Hypothalamus (tissue), 51 donors: ENCODE measurements at places on chromosomes 4 and X.

- DNase-seq = no peak
Observed at GRCh38 chr4:149572716-149573115, 242.9 kb downstream of the IQCM start.

- no peak for DNase-seq
Observed at GRCh38 chr4:185500035-185500434, 28.5 kb upstream of the CCDC110 start.

- DNase-seq = no peak
Observed at GRCh38 chrX:70281951-70282350, at the start of gene RAB41. Gene RAB41, plus strand, starts transcription at chrX:70282172. Its CDS starts 46 bp downstream, at chrX:70282218.

- DNase-seq = no peak
Observed at GRCh38 chrX:65866773-65867172, 173.1 kb downstream of the VSIG4 start.

- peak; percentile 17 for DNase-seq
Observed at GRCh38 chr4:143294310-143294709, 42.4 kb upstream of the GAB1 start.

- DNase-seq = no peak
Observed at GRCh38 chrX:125295337-125295736, 24.3 kb upstream of the TEX13C start.

DNA sequence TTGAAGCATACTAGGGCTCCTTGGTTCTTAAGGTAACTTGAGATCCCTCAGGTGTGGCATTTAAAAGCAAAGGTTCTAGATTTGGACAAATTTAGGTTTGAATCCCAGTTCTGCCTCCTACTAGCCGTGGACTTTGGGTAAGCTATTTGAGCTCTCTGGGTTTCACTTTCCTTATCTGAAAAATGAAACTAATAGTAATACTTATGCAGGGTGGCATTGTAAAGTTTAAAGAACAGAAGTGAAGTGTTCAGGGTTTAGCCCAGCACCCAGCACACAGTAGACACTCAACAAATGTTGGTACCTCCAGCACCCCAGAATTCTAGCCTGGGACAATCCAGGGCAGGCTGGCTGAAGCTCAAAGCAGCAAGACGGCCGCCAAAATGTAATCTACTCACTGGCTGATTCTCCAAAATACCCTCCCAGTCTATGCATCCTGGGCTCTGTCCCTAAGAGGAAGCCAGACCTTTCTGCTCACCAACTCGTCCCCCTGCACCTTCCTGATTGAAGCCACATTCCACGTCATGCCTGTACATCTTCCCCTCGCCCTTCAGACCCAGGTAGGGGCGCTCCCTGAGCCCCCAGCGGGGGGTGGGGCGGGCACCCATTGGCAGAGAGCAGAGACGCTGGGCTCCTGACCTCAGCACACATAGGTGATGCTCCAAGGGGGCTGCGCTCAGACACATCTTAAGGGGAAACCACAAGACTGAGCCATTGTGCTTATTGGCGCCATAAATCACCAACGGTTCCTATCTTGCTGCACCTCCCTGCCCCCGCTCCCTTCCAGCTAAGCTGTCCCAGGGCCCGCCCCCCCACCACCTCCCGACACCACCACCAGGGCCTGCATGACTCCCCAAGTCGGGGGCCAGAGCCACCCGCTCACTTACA is 160.6 kb downstream of the BCOR start:
- DNase-seq = no peak

DNA sequence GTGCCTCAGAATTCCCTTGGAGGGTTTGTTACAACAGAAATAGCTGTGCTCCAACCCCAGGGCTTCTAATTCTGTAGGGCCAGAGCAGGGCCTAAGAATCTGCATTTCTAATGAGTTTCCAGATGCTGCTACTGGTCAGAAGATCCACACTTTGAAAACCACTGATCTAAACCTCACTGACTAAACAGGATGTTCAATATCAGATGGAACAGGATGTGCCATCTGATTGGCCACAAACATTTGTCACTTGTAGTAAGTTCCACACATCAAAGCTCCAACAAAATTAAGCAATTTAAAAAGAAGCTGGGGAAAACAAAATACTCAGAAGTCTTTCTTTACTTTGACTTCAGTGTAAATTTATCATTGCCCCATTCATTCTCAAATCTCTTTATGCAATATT is 14.3 kb downstream of the CASK start:
- no peak for DNase-seq

GRCh38 chr4:170413951-170414350 is 324.2 kb upstream of the AADAT start:
- no peak for DNase-seq

- DNase-seq = no peak
Observed at GRCh38 chr4:94127707-94128328, 79.8 kb upstream of the SMARCAD1 start.

DNA sequence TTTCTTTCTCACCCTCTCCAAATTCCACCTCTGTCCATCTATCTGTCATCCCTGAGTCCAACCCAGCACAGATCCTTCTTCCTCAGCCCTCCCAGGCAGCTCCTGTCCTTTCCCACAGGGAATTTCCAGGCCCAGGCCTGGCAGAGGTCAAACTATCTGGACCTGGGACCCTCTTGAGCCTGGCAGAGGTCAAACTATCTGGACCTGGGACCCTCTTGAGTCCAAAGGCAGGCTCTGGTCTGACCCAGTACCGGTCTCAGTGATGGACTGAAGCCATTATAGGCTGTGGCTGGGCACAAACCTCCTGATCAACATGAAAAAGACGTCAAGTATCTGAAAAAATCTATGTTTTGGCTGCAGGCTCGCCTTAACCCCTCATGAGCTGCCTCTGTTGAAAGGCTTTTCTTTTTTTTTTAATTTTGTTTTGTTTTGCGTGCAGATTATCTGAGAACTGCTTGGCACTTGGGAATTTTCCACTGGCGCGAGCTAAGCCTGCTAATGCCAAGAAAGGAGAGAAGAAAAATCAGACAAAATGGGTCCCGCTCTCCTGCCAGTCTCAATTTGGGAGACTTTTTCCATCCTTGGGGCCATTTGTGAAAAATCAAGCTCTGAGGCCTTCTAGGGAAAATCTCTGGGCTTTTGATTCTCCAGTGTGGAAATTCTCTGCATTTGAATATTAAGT is 31.2 kb downstream of the MSX1 start:
- DNase-seq = no peak

GRCh38 chr4:141078871-141079270 is 54.4 kb downstream of the RNF150 start:
- no peak for DNase-seq

DNA sequence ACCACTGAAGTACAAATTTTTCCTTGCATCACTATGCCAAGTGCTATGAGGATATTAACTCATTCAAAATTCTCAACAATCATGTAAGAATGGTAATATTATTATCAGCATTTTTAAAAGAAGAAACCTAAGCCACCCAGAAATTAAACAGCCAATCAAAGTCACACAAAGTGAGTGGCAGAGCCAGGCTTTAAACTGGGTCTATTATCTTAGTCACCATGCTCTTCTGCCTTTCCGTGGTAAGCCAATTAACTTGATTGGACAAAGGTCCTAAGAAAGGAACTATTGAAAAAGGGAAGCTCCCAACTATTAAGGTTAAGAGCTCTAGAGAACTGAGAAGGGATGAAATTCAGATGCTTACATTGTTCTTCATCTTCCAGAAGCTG is 111.5 kb downstream of the ASB9 start:
- DNase-seq = no peak

DNA sequence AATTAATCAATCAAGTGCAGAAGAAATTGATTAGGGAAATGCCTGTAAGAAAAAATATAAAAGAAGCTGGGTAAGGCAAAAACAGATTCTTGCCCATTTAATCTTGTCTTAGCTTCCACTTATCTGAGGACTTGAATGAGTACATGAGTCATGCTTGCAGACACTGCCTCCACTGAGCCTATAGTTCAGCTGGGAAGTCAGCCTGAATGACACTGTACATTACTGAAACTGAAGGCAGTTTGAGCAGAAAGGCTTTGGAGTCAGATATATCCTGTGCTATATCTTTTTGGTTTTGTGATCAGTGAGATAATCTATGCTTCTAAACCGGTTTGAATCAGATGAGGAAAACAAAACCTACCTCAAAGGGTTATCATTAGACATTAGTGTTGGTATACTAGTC is 61.3 kb downstream of the NUDT11 start:
- no peak for DNase-seq

DNA sequence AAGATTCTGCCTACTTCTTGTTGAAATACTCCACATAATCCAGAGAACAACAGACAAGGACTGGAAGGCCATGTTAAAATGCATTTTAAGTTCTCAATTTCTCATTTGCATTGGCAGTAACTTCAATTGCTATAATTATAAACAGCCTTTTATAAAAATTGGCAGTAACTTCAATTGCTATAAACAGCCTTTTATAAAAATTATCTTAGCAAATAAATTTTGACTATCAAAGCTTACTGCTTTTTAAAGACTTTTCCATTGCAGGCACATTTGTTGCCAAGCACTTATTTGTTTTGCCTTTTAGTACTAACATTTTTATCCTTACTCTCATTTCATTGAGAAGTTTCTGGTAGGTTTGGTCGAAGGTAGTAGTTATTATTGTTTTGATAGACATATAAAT is 17.8 kb downstream of the SCFD2 start:
- no peak for DNase-seq

DNA sequence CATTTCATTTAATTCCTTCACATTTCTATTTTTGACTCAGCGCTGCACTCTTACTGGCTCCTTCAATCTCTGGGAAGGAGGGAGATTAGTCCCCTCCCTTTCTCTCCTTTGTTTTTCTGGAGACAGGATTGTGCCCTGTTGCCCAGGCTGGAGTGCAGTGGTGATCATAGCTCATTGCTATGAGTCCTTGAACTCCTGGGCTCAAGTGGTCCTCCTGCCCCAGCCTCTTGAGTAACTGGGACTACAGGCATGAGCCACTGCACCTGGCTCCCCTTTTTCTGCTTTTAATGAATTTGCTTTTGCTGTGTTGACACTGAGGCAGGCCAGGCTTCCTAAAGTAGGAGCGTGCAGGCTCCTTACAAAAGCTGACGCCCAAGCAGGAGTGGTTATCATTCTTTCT is 10.5 kb downstream of the TBC1D14 start:
- DNase-seq = no peak

DNA sequence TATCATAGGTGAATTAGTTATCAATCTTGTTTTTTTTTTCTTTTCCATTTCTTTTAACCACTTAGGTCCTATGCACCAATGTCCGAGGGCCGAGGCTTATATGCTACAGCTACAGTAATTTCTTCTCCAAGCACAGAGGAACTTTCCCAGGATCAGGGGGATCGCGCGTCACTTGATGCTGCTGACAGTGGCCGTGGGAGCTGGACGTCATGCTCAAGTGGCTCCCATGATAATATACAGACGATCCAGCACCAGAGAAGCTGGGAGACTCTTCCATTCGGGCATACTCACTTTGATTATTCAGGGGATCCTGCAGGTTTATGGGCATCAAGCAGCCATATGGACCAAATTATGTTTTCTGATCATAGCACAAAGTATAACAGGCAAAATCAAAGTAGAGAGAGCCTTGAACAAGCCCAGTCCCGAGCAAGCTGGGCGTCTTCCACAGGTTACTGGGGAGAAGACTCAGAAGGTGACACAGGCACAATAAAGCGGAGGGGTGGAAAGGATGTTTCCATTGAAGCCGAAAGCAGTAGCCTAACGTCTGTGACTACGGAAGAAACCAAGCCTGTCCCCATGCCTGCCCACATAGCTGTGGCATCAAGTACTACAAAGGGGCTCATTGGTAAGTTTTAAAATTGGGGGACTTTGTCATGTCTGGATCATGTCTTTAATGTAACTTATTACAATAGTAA is 250.7 kb downstream of the RAPGEF2 start:
- DNase-seq = no peak

DNA sequence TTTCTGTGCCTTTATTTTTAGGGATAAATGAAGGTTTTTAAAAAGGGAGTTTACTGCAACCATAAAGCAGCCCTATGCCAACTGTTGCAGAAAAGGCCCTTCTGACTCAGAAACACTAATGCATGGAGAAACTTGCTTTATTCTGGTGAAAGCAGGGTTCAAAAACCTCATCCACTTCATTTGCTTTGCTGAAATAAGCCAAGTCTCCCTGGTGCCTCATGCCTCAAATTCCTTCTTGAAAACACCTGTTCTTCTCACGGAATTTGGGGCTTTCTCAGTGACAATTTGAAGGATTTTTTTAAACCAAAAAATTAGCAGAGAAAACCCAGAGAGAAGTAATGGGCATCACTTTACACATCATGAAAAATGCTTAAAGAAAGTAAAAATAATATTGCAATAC is 349.0 kb downstream of the PCDH7 start:
- DNase-seq = no peak

- DNase-seq = no peak
Observed at GRCh38 chr4:184275766-184276165, 58.1 kb upstream of the ENPP6 start.

DNA sequence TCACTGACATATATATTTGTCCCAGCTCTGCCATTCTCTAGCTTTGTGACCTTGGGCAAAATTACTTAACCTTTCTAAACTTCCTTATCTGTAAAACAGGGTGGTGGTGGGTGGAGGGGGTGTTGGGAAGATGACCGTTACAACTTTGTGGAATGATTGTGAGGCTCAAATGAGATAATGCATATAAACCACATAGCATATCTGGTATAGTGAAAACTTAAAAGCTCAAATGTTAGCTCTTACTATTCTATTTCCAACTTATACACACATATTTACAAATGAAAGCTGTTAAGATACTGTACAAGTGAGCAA is 52.9 kb upstream of the HPRT1 start:
- no peak for DNase-seq

GRCh38 chr4:169236873-169237626 is 33.7 kb downstream of the SH3RF1 start:
- DNase-seq = no peak

DNA sequence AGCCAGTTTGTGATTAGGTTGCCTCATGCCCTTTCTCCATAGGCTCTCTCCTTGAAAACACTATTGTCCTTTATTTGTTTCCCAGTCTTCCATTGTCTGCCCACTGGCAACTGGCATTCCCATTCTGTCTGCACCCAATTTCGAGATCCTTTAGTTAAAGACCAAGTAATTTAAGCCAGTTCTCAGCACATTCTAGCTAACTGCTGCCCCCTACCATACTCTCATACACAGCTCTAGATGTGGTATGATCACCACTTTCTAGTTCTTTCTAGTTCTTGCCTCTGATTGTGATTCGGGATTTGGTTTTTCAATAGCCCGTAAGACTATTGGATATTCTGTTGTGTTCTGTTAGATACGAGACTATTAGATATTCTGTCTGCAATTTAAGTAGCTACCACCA is 135.8 kb upstream of the TRPC5 start:
- no peak for DNase-seq

- DNase-seq = no peak
Observed at GRCh38 chr4:156931267-156931666, 40.3 kb downstream of the PDGFC start.

- no peak for DNase-seq
Observed at GRCh38 chr4:184510401-184510800, 36.1 kb upstream of the IRF2 start.

DNA sequence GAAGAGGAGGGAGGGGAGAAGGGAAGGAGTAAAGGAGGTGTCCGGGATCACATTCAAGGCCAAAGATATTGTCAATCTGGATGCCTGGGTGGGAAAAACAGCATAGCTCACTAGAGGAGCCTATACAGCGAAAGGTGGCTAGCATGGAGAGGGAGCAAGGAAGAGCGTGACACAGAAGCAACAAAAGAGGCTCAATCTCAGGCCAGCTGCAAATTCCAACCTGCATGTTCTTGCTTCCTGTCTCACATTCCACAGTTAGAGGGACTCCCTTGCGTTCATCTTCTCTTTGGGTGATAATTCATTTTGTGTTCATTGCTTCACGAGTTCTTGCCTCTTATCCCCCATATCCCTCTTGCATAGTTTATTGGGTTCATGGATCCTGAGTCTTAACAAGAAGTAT is 3.0 kb upstream of the CLNK start:
- no peak for DNase-seq
